ENCODE measurements at places on chromosomes 5 and 9. TPM values are rescaled to one million over a fixed set of nuclear protein-coding genes. Genes with fewer than 3 reads are reported as not detected.

- H3K27me3 ChIP-seq, result peaks cover 23% of the 10 kb centered on the region
- H3K4me3 ChIP-seq, result no peak overlapping the region
Observed at GRCh38 chr5:124637011-124637410, 109.4 kb downstream of the ZNF608 start.

DNA sequence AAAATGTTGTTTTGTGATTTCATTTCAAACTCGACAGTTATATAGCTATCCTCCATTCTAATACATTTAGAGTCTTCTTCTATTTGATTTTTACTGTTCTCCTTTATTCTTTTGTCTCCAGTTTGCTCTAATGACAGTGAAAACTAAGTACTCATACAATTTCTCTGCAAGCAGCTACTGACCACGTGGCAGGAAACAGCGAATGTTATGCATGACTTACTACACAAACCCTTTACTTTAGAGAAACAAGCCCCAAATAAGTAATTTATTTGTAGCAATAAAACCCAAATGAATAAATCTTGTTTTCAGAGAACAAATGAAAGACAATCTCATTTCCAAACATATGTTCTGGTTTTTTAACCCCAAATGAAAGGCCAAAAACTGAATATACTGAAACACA, 41.9 kb downstream of the CDH6 start:
- H3K4me1 ChIP-seq, result no peaks in the 10 kb centered on the region
- no peak overlapping the region for H3K27ac ChIP-seq
- no peak overlapping the region for H3K4me3 ChIP-seq
- no peak for DNase-seq

DNA sequence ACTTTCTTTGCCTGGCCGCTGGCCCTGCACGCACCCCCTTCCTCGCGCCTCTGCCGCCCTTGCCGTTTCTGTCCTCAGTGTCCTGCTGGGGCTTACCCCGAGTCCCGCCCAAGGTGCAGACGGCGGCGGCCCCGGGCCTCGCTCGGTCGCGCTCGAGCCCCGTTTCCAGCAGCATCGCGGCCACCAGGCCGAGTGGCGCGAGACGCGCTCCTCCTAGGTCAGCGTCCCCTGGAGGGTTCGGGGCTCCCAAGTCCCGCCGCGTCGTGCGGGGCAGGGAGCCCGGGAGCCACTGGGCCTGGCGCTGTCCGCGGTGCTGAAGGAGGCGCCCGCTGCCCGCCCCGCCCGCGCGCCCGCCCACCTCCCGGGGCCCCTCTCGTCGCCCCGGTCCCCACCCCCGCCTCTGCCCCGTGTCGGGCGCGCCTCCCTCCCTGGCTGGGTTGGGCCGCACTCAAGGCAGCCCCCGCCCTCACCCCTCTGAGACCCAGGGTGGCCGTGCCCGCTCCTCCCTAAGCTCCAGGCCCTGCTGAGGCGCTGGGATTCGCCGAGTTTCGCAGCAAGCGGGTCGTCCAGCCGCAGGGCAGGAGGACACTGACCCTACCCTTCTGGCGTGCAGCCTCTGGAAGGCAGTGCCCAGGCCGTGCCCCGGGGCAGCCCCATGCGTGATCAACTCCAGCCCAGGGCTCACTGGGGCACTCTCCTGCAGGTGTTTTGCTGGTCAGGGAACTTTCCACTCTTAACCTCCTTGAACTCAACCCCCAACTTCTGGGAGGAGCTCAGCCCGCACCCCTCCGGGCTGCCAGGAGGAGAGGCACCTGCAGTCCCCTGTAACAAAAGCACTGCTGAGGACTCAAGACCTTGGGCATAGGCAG, at the start of gene LHX3:
Gene LHX3, minus strand, starts transcription at position 291 of the 869 bp plus-strand sequence. Its CDS starts 116 bp downstream, at position 175.
- H3K27me3 ChIP-seq, result peaks cover 24% of the 10 kb centered on the region
- peak; percentile 49 for DNase-seq
- H3K4me1 ChIP-seq, result no peaks in the 10 kb centered on the region

Gene COL27A1
- 0.47 TPM for total RNA-seq

Gene ANKRD18B
- not detected for total RNA-seq

Gene INSL6
- not detected for total RNA-seq
